SK-N-SH treated with all-trans-retinoic acid at 6 μM for 48 hours (cell line): ENCODE measurements at places on chromosomes 3 and 15.

DNA sequence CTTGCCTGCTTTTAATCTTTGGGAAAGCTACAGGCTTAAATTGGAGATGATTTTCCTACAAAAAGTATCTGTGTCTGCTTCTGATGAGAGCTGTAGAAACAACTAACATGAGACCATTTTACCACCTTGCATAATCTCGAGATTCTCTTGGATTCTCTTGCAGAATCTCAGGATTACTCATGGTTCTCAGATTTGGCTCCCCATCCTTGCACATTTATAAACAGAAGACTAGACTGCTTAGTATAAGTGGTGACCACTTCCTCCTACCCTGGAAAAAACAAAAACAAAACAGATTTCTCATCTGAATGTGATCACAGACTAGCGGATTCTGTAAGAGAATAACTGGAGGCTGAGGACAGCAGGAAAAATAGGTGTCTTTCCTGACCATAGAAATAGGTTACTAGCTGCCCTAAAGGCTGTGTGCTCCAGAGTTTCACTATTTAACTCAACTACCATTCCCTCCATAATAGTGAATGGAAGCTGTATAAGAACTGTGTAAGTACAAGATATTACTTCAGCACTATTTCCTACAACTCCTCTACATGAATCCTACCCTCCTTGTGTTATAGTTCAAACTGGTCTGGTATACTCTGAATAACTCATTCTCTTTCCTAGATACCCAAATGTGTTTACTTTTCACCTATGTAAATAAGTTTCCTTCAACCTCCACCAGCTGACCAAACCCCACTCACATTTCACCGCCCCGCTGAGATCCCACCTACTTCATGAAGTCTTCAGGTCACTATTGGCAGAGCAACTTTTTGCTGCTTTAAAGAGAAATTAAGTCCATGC lies 122.2 kb upstream of the C2CD4B start:
- ATAC-seq, result no peak

- no peak for ATAC-seq
Observed at GRCh38 chr15:34933432-34933975, 36.0 kb downstream of the AQR start.

DNA sequence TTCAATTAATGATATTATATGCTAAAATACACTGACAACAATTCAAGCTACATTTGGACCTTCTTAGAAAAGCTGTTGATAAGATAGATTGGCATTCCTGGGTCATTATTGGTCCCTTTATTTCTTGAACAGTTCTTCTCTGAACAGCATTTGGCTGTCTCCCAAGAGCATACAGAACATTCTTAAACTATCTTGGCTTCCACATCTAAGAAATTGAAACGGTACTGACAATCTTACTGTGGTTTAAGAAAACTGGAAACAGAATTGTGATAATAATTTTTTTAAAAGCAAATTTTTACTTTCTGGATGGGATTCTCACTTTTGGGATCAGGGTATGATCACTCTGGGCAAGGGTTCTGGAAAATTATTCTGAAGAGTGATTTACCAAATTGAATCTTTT lies 161.7 kb upstream of the ZNF385D start:
- no peak for ATAC-seq

- no peak for ATAC-seq
Observed at GRCh38 chr3:129235344-129235917, 14.0 kb upstream of the COPG1 start.

DNA sequence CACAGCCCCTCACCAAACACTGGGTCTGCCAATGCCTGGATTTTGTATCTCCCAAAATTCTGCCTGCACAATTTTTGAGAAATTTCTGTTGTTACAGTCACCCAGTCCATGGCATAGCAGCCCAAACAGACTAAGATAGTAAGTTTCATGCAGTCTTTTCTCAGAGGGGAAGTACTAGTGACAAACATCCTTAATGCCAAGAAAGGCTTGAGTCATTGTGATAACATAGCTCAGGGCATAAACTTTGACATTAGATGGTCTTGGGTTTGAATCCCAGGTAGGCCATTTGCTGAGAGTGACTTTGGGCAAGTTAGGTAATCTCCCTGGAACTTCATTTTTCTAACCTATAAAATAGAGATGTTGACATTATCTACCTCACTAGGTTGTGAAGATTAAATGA lies 36.1 kb upstream of the PFN2 start:
- no peak for ATAC-seq

- no peak for ATAC-seq
Observed at GRCh38 chr3:188229177-188229576, 75.2 kb downstream of the LPP start.

DNA sequence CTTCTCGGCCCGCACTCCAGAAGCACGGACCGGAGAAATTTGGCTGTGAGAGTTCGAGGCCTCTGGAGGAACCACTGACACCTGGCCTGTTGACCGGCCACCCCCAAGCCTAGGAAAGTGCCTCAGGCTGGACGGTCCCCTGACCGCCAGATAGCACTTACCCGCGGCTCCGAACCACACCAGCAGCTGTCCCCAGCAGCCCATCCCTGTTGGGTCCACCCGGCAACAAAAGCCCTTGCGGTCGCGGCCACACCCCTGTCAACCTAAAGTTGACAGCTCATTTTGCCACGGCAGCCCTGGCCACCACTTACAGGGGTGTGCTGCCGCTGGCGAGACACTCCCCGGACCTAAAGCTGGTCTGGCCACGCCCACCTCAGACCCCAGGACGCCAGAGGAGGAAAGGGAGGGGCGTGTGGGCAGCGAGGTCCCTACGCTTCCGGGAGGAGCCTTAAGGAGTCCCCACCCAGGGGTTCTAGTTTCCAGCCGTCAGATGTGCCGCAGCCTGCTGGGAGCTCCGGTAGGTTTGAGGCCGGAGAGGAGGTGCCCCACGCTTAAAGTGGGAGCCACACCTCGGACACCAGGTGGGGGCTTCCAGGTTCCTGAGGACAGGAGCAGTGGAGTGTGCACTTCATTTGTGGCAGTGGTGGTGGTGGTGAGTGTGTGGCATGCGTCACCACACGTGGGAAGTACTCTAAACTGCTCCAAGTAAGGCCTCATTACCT lies at the start of gene LTK:
TSS of gene LTK (minus strand) at position 322 of the 722 bp plus-strand sequence. CDS start at position 204, 118 bp downstream.
- ATAC-seq, result peak; percentile 23

GRCh38 chr3:9147896-9148266 lies 101.6 kb downstream of the SRGAP3 start:
- no peak for ATAC-seq

DNA sequence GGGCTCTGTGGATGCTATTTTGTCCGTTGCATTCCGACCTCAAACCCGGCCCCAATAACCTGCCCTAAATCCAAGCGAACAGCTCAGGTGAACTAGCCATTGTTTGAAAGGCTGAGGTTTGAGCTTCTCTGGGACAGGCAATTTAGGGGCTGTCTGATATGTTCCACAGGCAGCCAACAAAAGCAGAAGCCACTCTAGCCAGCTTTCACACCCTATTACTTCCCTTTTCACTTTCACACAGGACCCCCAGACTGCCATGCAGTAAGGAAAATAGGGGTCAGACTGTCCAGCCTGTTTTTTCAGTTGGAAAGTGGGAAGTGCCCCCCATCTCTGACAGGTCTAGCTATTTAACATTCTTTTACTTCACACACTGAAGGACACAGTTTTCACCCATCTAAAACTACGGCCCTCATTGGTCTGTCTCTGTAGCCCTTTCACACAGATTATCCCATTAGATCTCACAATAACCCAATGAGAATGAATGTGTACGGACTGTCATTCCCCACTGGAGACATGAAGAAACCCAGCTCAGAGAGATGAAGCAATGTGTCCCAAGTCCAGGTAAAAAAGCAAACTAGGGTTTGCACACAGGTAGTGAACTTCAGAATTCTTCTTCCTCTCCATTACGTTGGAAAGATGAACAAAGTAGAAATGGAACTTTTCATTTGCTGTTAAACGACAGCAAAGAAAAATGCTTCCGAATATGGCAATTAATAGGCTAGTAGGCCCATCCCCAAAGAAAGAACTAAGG lies 1.9 kb downstream of the CCDC12 start:
- ATAC-seq, result no peak

GRCh38 chr3:159992589-159992988 lies 4.0 kb downstream of the IL12A start:
- no peak for ATAC-seq

DNA sequence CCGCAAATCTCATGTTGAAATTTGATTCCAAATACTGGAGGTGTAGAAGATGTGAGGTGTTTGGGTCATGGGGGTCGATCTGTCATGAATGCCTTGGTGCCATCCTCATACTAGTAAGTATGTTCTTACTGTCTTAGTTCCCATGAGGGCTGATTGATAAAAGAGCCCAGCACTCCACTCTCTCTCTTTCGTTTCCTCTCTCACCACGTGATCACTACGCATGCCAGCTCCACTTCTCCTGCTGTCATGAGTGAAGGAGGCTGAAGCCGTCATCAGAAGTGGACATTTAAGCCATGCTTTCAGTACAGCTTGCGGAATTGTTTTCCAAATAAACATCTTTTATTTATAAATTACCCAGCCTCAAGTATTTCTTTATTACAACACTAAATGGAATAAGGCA lies 6.1 kb downstream of the OR5H15 start:
- ATAC-seq, result no peak

- ATAC-seq, result peak; percentile 20
Observed at GRCh38 chr3:195195321-195196209, 75.4 kb downstream of the XXYLT1 start.

GRCh38 chr3:171282041-171282440 lies 178.2 kb downstream of the TNIK start:
- peak; percentile 55 for ATAC-seq

DNA sequence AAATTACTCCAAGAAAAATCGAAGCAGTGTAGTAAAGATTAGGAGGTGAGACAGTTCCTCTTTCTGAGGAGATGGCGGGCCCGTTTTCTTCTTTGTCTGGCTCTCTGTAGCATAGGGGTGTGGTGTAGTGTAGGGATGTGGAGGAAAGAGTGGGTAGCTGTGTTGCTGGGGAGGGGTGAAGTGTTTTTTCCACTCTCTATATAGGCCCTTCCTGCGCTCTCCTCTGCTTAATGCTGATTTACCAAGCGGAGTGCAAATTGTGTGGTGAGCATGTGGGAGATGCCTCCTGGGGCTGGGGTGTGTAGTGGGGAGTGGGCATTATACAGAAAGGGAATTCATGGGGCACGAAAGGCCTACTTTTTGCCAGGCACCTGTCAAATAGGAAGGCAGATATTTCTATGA lies 94.9 kb downstream of the ST6GAL1 start:
- no peak for ATAC-seq

DNA sequence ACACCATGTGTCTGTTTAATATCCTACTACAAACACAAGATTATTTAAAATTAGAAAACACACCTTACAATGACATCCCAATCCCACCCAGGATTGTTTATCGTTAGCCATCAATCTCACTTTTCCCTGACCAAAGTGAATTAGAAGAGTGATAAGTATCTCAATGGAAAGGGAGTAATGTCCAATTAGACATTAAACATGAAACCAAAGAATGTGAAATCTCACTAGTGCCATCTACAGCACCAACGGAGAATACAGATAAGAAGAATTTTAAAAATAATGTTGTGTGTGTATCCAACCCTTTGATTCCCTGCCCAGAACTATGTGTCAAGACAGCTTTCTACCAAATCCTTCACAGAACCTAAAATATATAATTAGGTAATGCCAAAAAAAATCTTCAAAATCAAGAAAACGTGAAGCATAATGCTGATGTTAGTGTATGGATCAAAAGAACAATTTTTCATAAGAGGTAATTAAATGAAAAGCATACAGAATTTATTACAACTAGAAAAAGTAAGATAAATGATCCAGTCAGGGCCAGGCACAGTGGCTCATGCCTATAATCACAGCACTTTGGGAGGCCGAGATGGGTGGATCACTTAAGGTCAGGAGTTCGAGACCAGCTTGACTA lies 64.2 kb downstream of the SCAPER start:
- peak; percentile 80 for ATAC-seq

GRCh38 chr3:185328324-185329004 lies 34.5 kb upstream of the MAP3K13 start:
- ATAC-seq, result no peak
